ENCODE measurements at places on chromosomes 4 and X.

DNA sequence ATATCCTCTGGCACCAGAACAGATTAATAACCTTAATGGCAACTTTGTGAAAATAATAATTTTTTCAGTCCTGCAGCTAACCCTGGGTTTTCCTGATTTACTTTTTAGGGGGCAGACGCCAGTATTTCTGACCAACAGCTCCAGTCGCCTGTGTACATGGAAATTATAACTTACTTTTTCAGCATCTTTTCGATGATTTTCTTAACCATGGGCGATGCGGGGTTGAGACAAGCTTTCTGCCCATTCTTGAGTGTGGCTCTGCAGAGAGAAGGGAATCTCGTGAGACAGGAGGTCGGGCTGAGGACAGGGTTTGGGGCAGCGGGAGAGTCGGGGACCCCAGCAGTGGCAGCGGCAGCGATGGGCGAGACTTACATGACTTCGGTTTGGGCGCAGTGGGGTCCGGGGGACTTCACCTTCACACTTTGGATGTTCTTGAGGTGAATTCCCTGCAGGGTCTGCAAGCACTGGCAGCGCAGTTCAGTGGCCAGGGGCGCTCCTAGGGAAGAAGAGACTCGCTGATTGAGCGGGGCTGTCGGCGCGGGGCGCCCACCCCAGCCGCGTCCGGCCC lies 484 bp downstream of the CXCL2 start:
- DNase-seq: no peak

- no peak for DNase-seq
Measured at GRCh38 chr4:38223306-38223705, 263.1 kb downstream of the PTTG2 start.

DNA sequence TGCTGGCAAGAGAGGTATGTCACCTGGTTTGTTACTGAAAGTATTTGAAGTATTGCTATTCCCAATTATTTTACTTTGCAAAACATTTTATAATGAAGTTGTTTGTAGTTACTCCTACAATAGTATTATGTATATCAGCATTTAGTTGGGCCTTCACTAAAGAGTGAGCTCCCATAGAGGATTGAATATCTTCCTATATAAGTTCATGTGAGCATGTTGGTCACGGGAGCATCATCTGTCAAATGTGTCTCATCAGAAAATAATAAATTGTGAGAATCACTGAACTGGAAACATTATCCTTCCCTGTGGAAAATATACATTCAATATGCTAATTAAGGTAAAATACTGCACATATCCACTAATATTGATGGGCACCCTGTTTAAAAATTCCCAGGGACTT lies 360.1 kb upstream of the ADGRL3 start:
- no peak for DNase-seq

GRCh38 chrX:39674490-39675161 lies 423.1 kb downstream of the BCOR start:
- no peak for DNase-seq

DNA sequence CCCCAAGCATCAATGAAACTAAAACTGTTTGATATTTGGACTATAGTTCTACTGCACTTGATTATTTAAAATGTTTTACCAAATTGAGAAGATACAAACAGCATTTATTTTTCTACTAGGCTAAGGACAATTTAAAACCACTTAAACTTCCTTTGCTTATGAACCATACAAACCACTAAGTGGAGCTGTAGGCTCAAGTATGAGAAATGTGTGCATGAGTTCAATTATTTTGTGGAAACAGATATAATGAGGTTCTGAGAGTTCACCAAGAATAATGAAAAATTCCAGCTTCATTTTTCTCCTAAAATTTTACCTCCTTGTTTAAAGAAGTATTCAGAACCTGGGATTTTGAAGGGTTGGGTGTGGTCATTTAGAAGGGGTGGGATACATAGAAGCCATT lies 63.1 kb downstream of the SERPINA7 start:
- DNase-seq: no peak

GRCh38 chr4:81930506-81931238 lies 443.1 kb downstream of the HNRNPD start:
- DNase-seq: no peak

- DNase-seq: peak; percentile 77
Measured at GRCh38 chrX:39677978-39678791, 419.6 kb downstream of the BCOR start.

DNA sequence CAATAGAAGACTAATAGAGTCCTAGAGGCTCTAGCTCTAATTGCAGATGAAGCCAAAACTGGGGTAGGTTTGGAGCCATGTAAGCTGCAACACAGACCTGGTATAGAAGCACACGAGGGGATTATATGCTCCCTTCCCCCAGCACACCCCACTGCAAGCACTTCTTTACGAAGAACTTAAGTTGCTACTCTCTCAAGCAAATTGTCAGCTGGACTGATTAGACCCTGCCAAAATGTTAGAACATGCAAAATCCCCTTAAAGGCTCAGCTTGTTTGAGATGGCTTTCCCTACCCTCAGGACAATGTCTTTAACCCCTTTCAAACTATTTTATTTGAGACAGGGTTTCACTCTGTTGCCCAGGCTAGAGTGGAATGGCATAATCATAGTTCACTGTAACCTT lies 4.7 kb upstream of the KIAA1210 start:
- DNase-seq: no peak

DNA sequence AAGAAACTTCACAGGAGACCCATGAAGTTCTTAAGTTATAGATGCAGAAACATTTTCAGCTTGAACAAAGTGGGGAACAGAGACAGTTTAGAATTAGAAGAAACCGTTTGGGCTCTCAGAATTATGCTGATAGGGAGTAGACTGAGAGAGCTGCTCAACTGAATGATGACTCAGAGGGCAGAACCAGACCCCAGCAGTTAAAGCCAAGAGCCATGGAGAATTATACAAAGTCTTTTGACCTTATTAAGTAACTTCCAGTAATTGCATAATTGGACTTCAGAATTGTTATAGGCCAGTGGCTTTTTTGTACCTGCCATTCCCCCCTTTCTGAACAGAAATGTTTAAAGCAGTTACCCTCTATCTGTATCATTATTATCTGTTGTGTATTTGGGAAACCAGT lies 642.1 kb downstream of the CCSER1 start:
- DNase-seq: no peak

GRCh38 chrX:48794911-48795515 lies 6.9 kb upstream of the HDAC6 start:
- no peak for DNase-seq

GRCh38 chr4:112509243-112510141 lies 6.5 kb downstream of the NEUROG2 start:
- DNase-seq: no peak

- no peak for DNase-seq
Measured at GRCh38 chr4:12452291-12452690, 1023.6 kb upstream of the HS3ST1 start.

DNA sequence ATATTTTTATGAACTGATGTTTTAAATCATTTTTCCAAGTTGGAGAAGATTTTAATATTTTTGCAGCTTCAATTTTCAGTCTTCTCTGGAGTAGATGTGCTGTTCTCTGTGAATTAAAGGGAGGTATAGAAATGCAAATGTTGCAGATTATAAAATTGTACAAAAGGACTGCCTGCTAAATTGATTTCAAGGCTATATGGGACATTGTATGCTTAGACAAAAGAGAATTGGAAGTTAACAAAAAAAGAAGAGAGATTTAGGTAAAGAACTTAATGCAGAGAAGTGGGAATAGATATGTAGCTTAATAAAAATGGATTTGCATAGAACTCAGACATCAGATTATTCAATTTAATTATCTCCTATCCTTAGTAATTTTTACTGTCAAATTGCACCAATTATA lies 403.3 kb downstream of the ZIC3 start:
- DNase-seq: no peak

GRCh38 chr4:61923179-61923578 lies 723.1 kb downstream of the ADGRL3 start:
- no peak for DNase-seq

DNA sequence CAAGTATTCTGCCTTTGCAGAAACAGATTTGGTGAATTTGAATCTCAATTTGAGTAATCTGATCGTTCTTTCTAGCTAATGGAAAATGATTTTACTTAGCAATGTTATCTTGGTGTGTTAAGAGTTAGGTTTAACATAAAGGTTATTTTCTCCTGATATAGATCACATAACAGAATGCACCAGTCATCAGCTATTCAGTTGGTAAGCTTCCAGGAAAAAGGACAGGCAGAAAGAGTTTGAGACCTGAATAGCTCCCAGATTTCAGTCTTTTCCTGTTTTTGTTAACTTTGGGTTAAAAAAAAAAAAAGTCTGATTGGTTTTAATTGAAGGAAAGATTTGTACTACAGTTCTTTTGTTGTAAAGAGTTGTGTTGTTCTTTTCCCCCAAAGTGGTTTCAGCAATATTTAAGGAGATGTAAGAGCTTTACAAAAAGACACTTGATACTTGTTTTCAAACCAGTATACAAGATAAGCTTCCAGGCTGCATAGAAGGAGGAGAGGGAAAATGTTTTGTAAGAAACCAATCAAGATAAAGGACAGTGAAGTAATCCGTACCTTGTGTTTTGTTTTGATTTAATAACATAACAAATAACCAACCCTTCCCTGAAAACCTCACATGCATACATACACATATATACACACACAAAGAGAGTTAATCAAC lies 15.3 kb downstream of the PLP1 start:
- no peak for DNase-seq

- DNase-seq: peak; percentile 1
Measured at GRCh38 chr4:109820563-109820962, 5.0 kb downstream of the GAR1 start.

- peak; percentile 0 for DNase-seq
Measured at GRCh38 chrX:130079824-130080406, 30.4 kb downstream of the ELF4 start.
